ENCODE measurements at places on chromosomes 12 and 14. TPM values are rescaled to one million over a fixed set of nuclear protein-coding genes. Genes with fewer than 3 reads are reported as not detected.

- peak; percentile 79 for DNase-seq
Observed at GRCh38 chr12:47360771-47361388, 281.1 kb upstream of the AMIGO2 start.

DNA sequence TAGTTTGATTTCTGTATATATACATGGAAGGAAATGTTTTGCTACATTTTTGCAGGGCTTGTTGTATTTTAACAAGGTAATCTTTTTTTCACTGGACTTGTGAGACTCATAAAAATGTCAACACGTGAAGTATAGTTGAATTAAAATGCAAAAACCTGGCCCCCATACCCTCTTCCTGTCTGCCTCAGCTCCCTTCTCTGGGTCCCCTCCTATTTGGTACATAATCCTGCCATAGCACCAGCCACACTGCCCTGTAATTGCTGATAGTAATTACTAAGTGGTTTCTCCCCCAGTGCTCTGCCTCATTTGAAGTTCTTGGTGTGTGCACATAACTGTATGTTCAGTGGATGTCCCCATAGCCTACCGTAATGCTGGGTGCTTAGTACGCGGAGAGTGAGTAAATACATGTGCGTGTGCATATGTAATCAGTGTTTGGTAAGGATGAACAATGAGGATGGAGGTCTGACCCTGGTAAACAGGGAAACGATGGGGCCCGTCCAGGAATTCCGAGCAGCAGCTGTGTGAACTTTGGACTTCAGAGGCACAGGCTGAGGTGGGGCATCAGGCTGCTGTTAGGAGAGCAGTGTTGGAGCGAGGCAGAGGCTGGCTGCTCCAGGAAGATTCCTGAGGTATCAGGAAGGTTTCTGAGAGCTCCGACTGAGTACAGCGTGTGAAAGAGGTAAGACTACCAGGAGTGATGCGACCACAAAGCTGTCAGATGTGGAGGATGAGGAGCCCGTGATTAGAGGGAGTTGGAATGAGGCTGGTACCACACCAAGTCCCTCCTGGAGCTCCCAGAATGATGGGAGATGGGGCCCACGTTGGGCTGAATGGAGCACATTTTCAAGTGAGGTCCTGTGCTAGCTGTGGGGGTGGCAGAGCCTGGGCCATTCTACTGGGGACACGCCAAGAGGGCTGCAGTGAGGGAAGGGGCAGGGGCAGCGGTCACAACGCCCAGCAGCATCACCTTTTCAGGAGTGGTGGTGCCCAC lies 106.8 kb downstream of the PELI2 start:
- peak; percentile 17 for DNase-seq

DNA sequence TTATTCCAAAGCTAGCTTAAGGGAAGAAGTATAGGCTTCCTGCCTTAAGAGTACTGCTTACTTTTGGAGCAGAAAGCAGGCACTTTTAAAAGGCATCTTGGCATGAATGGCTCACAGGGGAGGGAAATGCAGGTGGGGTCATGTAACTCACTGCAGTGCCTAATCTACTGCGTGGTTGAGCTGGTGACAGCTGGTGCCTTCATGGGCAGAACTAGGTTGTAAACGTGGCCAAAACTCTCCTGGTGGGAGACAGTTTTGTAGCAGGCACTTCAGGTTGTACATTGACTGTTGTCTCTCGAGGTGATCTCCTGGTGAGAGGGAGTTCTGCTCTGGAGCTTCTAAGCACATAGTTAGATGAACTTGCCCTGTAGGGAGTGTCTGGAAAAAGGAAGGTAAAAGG lies 962.5 kb downstream of the DIO2 start:
- no peak for DNase-seq

- DNase-seq, result peak; percentile 50
Observed at GRCh38 chr12:728781-729180, 23.6 kb upstream of the WNK1 start.

DNA sequence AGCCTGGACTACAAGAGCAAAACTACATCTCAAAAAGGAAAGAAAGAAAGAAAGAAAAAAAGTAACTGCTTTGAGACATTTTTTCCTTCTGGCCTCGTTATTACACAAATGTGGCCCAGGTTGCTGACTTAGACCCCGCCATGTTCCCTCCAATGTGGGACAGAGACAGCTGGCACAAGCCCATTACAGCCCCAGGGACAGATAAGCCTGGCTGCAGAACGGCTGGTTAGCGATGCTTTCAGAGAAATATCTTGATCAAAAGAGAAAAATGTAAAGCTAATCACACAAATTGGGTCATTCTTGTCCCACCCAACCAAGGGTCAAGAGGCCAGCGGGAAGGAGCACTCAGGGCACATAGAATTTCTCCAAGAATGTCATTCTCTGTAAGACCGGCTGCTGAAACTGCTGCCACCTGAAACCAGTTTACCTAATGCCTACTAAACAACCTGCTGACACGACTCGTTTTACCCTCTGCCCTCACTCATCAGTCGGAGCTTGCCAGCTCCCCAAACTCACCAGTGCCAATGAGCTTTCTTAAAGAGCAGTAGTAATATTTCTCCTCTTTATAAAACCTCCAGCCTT lies 63.1 kb downstream of the TNFAIP2 start:
- no peak for DNase-seq

DNA sequence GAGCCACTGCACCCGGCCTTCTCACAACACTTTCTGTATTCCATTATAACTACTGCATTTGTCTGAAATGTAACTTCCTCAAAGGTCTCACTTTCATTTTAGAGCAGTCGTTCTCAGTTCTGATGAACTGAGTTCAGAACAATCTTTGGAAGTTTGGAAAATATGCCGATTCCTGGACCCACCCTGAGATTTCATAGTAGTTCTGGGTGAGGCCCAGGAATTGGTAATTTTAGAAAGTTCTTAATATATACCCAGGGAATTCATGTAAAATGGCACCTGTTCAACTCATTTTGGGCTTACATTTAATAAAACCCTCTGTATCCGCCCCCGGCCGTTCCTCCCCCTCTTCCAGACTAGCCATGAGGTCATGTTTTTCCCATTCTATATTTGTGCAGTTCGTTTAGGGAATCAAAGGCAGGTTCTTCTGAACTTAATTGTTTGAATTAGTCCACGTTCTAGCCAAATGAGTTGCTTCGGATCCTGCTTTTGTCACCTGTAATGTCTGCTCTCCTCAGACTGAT lies 5.9 kb downstream of the GSG1 start:
- DNase-seq, result no peak

DNA sequence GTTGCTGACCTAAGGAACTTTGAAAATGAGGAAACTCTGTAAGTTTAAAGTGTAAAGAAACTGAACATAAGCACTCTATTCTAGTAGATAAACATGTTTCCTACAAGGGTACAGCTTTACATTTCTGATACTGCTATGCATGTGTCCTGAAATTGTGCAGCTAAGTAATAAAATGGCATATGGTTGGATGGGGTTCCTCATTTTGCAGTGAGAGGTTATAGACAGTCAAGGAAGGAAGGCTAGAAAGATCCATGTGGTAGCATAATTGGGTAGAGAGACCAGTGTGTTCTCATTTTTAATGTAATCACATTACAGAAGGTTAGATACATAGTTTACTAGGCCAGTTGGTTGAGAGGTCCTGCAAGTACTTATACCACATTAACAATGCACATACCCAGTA lies 477.0 kb downstream of the TMEM121 start:
- DNase-seq, result no peak

DNA sequence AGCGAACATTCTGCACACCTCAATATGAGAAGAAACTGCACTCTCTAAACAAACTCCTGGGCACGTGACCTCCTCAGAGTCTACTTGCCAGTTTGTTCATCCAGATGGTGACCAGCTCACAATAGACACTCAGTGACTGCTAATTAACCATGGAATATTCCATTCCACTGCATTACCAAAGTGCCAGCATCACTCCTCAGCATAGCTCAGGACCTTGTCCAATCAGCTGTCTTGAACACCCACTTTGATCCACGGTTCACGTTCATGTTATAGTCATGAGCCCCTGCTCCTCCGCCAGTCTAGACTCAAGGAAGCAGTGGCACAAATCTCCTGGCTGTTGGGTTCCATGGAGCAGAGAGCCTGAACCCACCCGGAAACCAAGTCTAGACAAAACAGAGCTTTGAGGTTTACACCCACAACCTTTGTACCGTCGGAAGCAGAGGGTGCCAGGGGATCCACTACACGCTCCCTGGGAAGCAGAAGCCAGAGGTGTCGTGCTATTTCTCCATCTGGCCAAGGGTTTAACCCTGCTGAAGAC lies 285.3 kb downstream of the ZFP36L1 start:
- DNase-seq, result peak; percentile 49

DNA sequence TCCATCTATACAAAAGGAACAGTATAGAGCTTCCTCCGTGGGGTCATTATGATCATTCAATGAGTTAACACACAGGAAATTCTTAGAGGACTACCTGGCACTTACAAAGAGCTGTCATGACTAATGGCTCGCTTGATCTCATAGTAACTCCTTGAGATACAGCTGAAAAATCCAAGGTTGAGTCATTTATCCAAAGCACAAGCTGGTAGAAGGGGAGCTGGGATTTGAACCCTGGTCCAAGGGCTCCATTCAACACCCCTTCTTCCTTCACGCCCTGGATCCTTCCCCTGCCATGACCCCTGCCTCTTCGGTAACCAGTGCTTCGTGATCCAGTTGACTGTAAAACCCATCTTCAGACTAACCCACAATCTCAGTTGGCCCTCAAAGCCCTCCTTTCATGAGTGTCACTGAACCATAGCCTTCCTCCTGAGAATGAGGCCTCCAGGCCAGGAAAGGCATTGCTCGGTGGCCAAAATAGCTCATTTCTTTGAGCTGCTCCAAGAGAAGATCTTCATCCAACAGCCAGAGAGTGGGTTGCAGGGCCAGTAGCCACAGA lies 7.8 kb downstream of the ZFP36L1 start:
- DNase-seq, result no peak

- DNase-seq, result no peak
Observed at GRCh38 chr14:30153717-30154116, 226.1 kb upstream of the PRKD1 start.

- DNase-seq, result no peak
Observed at GRCh38 chr12:68501226-68501625, 109.5 kb upstream of the RAP1B start.

GRCh38 chr12:75848431-75848925 lies 183.1 kb downstream of the PHLDA1 start:
- DNase-seq, result no peak

GRCh38 chr14:76391981-76392690 lies 16.2 kb downstream of the ESRRB start:
- no peak for DNase-seq

The ACVRL1 gene
- 0.15 TPM for total RNA-seq

The AVPR1A gene
- total RNA-seq, result not detected

The GRIP1 gene
- total RNA-seq, result 1.7 TPM

The CYP46A1 gene
- 0.36 TPM for total RNA-seq

The NR1H4 gene
- not detected for total RNA-seq

Data from CD4-positive, alpha-beta memory T cell (primary cell).